ENCODE measurements at places on chromosomes 6 and 20.

DNA sequence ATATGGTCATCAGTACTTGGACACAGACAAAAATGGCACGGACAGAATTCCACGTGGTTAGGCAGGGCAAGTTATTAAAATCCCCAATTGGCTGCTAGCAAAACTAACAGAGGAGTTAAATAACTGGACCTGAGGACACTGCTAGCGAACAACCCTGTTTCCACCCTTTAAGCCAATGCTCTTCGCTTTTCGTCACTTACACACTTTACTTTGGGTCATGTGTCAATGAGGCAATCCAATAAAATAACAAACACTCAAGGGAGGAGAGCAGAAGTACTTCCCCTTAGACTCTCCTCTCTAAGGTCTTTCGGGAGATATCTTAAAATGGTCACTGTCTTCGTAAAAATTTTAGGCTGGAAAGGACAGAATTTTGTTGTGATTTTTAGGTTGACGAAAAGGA lies 68.6 kb downstream of the LCA5 start:
- no peak for DNase-seq

- no peak for DNase-seq
These were observed 613.2 kb upstream of the NOX3 start for GRCh38 chr6:156068881-156069280.

DNA sequence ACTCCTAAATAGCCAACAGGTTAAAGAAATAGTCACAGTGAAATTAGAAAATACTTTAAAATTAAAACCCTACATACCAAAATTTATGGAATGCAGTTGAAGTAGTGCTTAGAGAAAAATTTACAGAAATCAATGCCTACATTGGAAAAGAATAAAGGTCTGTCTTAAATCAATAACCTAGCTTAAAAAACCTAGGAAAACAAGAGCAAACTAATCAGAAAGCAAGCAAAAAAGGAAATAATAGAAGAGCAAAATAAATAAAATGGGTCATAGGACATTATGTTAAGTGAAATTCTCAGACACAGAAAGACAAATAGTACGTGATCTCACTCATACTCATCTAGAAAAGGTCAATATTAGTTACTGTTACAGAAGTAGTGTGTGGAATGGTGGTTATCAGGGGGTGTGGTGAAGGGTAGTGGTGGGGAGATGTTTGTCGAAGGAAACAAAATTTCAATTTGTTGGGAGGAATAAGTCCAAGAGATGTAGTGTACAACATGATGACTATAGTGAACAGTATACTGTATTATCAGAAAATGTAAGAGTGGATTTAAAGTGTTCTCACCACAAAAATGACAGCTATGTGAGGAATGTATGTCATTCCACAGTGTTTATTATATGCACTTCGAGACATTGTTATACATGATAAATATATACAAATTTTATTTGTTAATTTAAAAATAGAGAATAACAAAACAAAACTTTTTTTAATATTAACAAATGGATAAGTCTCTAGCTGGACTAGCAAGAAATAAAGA lies 423.6 kb downstream of the CDH26 start:
- no peak for DNase-seq

DNA sequence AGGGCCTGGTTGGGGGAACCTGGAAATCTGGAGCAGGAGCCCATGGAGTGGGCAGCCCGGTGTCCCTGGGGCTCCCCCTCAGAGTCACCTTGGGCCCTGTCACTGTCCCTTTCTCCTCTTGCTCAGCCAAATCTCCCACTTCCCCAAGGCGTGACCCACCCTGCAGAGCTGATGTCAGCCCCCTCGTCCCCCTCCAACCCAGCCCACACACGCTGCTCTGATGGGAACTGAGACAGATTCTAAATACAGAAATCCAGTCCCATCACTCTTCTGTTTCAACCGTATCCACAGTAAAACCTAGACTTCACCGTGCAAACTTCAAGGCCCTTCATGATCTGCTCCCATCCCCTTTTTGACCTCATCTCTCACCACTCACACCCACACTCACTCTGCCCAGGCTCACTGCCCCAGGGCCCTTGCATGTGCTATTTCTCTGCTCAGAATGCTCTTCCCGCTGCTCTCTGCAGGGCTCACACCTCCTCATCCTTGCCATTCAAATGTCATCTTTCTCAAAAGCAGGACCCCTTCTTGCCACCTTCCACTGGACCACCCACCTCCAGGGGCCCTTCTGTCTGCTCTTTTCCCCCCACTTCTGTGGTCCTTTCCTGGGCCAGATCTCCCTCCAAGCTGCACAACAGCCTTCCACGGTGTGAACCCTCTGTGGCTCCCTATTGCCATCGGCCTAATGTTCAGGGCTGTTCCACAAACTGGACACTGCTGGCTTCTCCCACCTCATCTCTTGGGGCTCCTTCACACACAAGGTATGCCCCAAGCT lies 16.6 kb downstream of the TGM2 start:
- DNase-seq = no peak

DNA sequence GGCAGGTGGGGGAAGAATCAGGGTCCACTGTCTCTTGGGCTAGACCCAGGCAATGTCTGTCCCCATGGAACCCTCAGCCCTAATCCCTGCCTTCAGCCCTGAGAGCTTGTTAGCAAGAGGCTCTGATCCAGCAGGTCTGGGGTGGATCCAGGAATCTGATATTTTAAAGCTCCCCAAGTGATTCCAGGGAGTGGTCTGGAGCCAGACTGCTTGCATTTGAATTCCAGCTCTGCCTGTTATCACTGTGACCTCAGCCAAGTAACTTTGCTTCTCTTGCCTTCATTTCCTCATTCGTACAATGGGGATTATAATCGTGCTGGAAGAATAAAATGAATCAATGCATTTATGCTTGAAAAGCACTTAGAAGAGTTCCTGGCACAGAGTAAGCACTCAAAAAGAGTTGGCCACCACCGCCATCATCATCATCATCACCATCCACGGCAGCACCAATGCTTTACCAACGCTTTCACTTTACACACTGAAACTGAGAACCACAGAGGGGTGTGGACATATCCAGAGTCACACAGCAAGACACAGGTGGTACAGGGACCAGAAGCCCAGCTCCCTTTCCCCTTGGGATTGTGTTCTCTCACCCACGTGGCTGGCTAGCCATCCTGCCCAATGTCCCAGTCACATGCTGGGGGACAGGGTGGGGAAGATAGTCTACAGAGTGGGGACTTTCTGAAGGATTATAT lies 75.7 kb upstream of the RALY start:
- no peak for DNase-seq

- DNase-seq = no peak
These were observed 231.6 kb downstream of the MAFB start for GRCh38 chr20:40457404-40457803.

DNA sequence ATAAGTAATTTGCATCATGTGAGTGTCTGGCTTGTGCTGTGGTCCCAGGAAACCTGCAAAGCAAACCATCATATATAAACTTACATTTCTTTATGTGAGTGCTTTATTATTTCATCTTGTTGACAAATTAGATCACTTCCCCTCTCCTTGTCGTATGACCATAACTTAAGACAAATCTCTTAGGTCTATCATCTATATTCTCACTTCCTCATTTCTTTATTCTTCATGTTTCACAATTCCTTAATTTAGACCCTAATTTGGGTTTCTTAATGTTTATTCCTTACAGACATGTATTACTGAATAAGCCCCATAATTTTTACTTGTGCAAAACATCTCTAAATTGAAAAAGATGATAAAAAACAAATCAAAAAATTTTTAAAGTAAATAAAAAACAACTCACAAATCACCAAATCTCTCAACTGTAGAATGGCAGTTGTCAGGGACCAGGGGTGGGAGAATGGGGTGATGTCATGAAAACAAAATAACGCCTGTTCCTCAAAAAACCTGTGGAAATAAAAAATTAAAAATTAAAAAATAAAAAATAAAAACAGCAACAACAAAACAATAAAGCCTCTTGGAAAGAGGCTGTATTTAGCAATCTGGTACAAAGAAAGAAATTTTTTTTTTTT lies 49.5 kb upstream of the FBXO30 start:
- DNase-seq = no peak

GRCh38 chr6:15352845-15353244 lies 107.0 kb downstream of the JARID2 start:
- no peak for DNase-seq

- DNase-seq = no peak
These were observed 38.3 kb downstream of the FAM120B start for GRCh38 chr6:170344631-170345576.

DNA sequence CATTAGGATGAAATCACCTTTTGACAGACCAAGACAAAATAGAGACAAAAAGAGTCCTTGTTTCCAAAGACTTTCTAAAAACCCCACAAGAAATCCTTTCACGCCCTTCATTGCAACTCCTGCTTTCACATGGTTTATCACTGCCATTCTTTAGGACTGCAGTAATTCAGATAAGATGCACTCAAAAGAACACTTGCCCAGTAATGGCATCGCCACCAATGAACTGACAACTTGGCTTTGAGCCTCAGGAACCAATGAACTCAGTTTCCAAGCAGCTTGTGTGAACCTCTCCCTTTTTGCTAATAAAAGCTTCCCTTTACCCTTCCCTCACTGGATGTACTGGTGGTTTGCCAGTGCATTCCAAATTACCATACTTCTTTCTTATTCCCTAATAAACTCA lies 21.8 kb downstream of the OSTM1 start:
- DNase-seq = no peak

DNA sequence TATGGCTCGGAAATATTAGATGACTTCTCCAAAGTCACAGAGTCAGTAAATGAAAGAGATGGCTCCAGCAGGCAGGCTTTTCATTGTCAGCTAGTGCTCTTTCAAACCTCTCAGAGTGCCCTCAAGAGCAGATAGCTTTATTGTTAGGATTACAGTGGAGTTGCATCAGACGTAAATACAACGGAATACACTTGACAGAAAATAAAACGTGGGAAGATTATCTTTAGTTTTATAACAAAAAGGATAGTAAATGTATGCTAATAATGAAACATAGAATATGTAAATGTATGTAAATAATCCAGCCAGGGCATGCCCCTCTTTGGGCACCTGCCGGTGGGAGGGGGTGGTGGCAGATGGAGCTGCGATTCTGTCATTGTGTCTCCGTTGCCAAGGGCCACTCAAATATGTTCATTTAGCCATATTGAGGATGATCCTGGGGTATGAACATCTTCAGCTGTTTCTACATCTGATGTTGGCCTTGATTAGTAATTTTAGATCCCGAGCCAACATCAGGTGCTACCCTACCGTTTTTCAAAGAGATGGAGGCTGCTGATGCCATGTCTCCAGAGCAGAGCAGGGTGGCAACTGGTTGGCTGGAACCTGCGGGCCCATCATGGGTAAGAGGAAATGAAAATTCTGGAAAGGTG lies 358.3 kb upstream of the SULF2 start:
- no peak for DNase-seq

- DNase-seq = no peak
These were observed 85.8 kb upstream of the ESR1 start for GRCh38 chr6:151721671-151722070.
